ENCODE measurements at places on chromosomes 4 and X. TPM values are rescaled to one million over a fixed set of nuclear protein-coding genes. Genes with fewer than 3 reads are reported as not detected.

DLG3 gene
- polyA plus RNA-seq: 43.6 TPM

SMIM43 gene
- polyA plus RNA-seq: 0.78 TPM

HSFX3 gene
- not detected for polyA plus RNA-seq

UCHL1 gene
- 115 TPM for polyA plus RNA-seq

NONO gene
- polyA plus RNA-seq: 569 TPM

ITM2A gene
- 104 TPM for polyA plus RNA-seq

DUX4 gene
- polyA plus RNA-seq: 0.54 TPM

PFKFB1 gene
- polyA plus RNA-seq: 0.58 TPM

CACNA1F gene
- 0.08 TPM for polyA plus RNA-seq

EXOC1L gene
- polyA plus RNA-seq: not detected

BMP3 gene
- 18.7 TPM for polyA plus RNA-seq

EGFL6 gene
- 24.0 TPM for polyA plus RNA-seq

ADRA2C gene
- polyA plus RNA-seq: 14.3 TPM

PRRG3 gene
- 5.1 TPM for polyA plus RNA-seq

IL2RG gene
- 1.0 TPM for polyA plus RNA-seq

SOWAHD gene
- 0.50 TPM for polyA plus RNA-seq

COX7B2 gene
- not detected for polyA plus RNA-seq

IGFBP7 gene
- 669 TPM for polyA plus RNA-seq

Data from right renal pelvis (tissue), 4 donors.